ENCODE measurements at places on chromosomes 6 and 20.

GRCh38 chr20:32195581-32195980 is 12.0 kb downstream of the PLAGL2 start:
- no peak for DNase-seq

GRCh38 chr6:84074988-84075781 is 41.6 kb downstream of the MRAP2 start:
- DNase-seq: no peak

- DNase-seq: no peak
Observed at GRCh38 chr6:169172456-169172855, 81.2 kb downstream of the THBS2 start.

DNA sequence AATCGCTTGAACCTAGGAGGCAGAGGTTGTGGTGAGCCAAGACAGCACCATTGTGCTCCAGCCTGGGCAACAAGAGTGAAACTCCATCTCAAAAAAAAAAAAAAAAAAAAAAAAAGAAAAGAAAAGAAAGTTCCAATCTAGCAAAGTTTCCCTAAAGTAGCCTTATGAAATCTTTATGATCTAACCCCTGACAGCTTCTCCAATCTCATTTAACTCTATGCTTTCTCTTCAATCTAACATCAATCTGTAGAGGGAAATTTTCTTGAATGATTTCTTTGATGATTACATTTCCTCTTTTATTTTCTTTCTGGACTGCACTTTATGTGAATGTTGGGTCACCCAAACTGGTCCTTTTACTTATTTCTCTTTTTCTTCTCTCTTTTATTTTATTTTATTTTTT is 2.2 kb upstream of the SLC18B1 start:
- no peak for DNase-seq

DNA sequence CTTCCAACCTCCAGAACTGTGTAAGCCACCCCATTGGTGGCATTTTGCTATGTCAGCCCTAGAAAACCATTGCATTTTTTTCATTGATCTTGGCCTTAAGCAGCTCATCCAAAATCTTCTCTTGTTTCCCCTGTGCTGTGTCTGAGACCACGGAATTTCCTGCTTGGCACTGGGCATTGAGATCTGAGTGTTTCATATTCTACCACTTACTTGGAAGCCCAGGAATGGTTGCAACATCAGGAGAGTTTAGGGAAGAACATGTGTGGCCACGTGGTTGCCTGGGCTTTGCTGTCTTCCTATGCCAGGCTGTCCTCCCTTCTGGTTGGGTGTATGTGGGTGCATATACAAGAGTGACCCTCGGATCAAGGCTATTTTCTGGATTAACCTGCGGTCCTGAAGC is 139.3 kb upstream of the PMEPA1 start:
- no peak for DNase-seq

GRCh38 chr6:36752886-36753506 is 55.4 kb downstream of the RAB44 start:
- no peak for DNase-seq

- no peak for DNase-seq
Observed at GRCh38 chr6:167044696-167045095, 45.5 kb downstream of the CEP43 start.

GRCh38 chr6:40249935-40250334 is 315.7 kb upstream of the MOCS1 start:
- no peak for DNase-seq

DNA sequence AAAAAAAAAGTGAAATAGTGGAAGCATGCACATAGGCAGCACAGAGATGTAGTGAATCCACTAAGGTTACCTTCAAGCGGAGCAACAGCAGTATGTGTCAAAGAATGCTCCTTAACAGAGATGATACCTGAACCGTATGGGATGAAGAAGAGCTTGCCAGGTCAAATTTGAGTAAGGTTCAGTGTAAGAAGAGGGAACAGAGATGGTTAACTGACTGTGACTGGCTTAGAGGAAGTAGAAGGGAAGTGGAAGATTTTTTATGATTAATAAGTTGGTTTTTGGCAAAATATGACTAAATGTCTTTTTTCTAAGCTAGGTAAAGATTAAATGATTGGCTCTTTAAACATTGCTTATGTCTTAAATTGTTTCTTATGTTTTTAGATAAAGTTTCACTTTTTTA is 52.6 kb upstream of the C20orf144 start:
- no peak for DNase-seq

GRCh38 chr6:25297039-25297441 is 17.9 kb downstream of the CARMIL1 start:
- DNase-seq: no peak

- no peak for DNase-seq
Observed at GRCh38 chr6:27495386-27496135, 22.7 kb upstream of the ZNF184 start.

- no peak for DNase-seq
Observed at GRCh38 chr20:33812152-33812849, 1.2 kb downstream of the CHMP4B start.

DNA sequence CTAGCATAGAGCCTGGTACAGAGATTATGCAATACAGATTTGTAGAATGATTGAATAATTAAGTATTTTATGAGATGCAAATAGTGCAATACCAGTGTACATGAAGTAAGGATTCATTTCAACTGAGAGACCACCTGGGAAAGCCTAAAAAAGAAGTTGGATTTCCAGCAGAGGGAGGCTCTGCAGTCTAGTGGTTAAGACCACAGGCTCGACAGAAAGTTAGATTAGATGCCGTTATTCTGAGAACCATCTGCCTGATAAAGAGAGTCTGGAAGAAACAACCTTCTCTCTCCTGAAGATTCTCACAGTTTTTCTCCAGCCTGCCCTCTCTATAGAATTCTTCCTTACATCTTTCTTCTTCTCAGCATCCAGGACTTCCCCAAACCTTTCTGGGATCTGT is 13.6 kb upstream of the TNFRSF21 start:
- DNase-seq: no peak

- DNase-seq: no peak
Observed at GRCh38 chr6:142947714-142948480, 2.9 kb upstream of the HIVEP2 start.

- no peak for DNase-seq
Observed at GRCh38 chr6:139275279-139276055, 16.3 kb downstream of the TXLNB start.

GRCh38 chr20:13397300-13397724 is 176.2 kb downstream of the ISM1 start:
- no peak for DNase-seq

DNA sequence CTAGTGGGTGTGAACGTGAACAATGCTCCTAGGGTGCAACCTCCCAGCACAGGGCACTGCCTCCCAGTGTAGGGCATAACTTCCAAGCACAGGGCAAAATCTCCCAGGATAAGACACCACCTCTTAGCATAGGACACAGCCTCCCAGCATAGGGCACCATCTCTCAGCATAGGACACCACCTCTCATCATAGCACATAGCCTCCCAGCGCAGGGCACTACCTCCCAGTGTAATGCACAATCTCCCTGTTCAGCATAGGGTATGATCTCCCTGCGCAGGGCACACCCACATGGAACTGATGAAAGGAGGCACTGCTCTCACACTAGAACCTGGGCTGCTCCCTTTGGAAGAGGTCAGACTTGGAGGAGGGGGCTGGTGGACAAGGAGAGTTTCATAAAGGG is 21.3 kb upstream of the CST1 start:
- DNase-seq: no peak

DNA sequence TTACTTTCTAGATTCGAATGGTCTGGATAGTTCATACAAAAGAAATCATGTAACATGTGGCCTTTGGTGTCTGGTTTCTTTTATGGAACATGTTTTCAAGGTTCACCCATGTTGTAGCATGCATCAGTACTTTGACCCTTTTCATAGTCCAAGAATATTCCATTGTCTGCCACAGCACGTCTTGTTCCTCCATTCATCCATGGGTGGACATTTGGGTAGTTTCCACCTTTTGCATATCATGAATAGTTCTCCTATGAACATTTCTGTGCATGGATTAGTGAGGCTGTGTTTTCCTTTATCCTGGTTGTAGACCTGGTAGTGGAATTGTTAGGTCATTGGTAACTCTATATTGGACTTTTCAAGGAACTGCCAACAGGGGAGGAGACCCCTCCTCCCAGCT is 31.7 kb downstream of the GSTA3 start:
- no peak for DNase-seq

DNA sequence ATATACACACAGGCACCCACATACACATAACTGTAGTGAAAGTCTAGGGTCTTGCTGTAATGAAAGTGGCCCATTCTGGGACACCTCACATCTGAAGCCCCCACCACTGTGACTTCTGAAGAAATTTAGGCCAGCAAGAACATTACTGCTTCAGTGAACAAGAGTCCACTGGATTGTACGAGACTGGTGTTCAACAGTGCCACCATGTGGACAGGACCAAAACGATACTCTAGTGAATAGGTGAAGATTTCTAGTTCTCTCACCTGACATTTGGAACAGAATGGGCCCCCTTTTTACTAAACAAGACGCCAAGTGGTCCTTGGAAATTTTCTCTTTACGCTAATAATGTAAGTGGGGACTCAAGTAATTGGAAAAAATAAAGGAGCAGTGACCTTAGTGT is 156.9 kb downstream of the MAFB start:
- DNase-seq: no peak

All from stimulated activated CD8-positive, alpha-beta memory T cell treated with anti-CD3 and anti-CD28 coated beads, Interleukin-4, amount 100 ng/mL, for 1 hour (primary cell).